ENCODE measurements at places on chromosomes 3 and 15.

DNA sequence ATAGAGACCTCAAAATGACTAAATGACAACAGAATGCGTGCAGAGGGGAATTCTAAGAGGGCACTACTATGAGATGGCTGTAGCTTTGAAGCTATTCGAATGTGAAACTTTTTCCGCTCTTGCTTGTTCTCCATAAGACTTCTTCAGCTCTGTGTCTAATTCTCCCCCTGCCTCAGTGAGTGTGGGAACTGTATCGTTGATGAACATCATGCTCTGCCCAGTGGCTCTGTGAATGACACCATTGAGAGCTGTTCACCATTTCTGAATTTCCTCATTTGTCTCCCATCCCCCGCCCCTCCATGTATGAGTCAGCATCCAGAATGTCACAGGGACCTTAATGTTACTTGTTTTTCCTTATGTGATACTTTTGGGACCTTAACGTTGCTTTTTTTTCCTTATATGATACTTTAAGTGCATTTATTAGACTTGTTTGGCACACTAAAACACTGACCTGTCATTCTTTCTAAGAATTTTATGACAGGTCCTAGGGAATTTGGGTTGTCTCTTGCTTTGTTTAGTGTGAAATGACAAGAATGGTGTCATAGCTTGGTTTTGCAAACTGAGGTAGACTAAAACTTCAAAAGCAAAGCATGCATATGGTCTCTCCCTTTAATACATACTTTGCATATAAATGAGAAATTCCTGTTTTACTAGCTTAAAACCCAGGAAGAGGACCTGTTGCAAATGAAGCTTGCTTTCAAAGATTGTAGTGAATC, 99.6 kb downstream of the FNDC3B start:
- DNase-seq = peak; percentile 76

GRCh38 chr3:151894219-151894618, 20.8 kb downstream of the SUCNR1 start:
- DNase-seq = no peak

DNA sequence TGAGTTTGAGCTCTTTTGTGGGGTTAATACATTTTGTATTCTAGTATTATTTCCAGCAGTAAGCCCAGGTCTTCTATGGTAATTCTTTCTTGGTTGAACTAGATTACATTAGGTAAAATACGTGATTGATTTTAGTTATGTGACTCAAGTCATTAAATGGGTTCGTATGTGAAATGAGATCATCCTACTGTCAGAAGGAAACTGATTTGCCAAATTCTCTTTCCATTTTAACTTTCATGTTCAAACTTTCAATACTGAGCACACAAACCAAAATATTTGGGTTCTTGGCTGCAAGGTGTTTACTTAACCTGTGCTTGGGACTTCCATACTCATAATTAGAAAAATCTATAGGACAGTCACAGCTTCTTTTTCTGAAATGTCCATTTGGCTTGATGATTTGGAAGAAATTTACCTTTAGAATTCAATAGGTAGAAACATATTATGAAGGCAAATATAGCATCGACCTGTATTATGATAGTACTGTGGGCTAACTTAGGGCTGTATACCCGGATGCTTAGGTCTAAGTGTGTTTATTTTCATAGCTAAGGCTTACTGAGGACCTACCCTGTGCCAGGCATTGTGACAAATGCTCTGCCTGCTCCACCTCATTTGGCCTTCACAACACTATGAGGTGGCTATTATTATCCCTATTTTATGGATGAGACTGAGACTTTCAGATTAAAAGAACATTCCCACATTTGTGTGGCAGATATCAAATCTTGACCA, 631.8 kb upstream of the GRM7 start:
- no peak for DNase-seq

GRCh38 chr15:98927022-98927421, 80.6 kb downstream of the PGPEP1L start:
- DNase-seq = no peak

GRCh38 chr3:190096345-190096744, 24.4 kb downstream of the P3H2 start:
- no peak for DNase-seq

DNA sequence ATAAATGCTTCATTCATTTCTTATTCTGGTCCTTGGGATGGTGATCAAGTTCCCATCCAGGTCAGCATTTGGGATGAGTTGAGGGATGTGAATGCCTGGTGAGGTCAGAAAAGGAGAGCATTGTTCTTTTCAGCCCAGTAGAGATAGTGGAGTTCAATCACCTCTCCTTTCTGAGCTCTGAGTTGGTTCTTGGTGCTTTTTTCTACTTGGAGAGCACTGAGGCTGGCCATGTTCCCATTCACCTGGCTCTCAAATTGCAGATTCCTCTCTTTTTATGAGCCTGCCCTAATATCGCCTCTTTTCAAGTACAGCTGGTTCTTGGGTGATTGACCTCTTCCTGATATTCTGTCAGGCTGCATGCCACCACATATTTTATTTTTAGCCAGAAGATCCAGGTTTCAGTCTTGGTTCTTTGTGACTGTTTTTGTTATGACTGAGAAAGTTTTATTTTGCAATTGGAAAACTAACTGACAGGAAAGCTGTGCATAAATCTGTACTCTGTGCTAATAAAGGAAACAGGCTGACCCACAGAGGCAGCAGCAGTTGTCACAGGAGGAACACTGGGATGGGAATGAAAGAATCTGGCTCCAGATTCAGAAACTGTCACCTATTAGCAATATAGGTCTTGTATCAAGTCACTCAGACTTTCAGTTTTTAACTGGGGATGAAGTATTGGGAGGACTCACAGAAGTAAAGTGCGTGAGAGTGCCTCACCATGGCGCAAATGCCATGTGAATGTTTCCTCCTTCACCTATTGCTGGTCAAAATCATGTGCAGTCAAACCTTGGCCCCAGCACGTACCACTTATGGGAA, 10.7 kb downstream of the AQP9 start:
- DNase-seq = no peak

- DNase-seq = no peak
Observed at GRCh38 chr3:131356006-131356595, 25.5 kb upstream of the NUDT16 start.

GRCh38 chr3:179788996-179789395, 136.2 kb downstream of the USP13 start:
- DNase-seq = no peak

GRCh38 chr3:59782664-59783063, 732.8 kb upstream of the CFAP20DC start:
- no peak for DNase-seq

DNA sequence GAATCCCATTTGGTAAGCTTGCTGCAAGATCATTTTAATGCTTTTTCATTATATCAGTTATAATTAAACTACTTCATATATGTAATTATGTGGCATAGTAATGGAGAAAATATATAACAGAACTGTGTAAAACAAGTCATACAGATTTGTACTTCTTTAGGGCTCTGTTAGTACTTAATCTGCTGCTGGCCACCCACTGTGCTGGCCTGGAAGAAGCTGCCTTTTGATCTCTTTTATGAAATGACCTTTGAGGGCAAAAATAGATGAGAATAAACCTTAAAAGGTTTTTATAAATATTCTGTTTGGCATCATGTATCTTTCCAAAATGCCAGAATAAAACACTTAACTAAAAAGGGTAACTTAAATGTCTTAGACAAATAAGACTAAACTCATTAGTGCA, 262.9 kb downstream of the ZIC1 start:
- DNase-seq = no peak

- DNase-seq = no peak
Observed at GRCh38 chr15:71328453-71328852, 213.2 kb downstream of the THSD4 start.

DNA sequence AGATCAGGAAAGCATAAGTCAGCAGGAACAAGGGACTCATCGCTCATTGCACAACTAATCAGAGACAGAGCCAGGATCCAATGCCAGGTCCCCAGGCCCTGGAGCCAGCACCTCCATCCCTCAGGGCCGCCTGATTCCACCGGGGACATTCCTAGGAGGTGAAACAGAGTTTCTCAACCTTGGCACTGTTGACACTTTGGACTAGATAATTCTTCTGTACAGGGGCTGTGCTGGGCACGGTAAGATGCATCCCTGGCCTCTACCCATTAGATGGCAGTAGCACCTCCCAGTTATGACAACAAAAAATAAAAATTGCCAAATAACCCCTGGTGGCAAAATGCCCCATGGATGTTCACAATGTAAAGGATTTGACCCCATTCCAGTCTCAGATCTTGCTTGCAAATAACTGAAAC, 127.7 kb downstream of the MTHFS start:
- DNase-seq = no peak

DNA sequence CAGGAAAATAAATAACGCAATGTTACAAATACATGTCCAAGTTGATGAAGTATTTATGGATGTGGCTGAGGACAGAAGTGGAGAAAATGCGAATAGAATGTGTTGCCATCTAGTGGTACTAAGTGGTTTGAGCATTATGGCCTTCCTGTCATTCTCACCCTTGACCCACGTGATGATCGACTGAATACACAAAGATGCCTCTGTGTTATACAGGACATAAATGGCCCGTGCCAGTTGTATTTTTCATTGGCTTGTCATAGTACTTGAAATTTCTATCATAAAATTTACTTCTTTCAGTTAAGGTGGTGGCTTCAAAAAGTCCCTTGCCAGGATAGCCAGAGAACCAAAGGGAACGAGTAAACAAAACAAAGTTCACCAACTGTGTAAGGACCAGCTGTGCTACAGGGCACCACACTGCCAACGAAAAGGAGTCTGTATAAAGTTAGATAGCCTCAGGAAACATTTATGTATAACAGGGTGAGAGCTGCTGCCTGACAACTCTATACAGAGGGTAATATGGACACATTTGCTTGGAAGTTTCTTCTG, 103.7 kb downstream of the MYH15 start:
- DNase-seq = no peak

- no peak for DNase-seq
Observed at GRCh38 chr15:97755726-97756125, 204.8 kb upstream of the ARRDC4 start.

DNA sequence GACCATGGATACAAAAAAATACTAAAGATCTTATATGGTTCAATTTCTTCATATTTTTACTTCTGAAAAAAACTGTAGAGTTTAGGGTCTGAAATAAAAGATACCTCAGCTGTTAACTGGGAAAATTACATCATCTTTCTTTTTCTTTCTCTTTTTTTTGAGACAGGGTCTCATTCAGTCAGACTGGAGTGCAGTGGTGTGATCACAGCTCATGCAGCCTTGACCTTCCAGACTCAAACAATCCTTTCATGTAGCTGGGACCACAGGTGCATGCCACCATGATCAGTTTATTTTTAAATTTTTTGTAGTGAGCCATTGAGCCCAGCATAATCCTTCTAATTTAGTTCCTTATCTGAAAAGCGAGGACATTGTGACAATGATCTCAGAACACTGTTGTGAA, 39.6 kb upstream of the TKT start:
- no peak for DNase-seq

GRCh38 chr3:177190756-177191681, 6.3 kb downstream of the TBL1XR1 start:
- DNase-seq = no peak

DNA sequence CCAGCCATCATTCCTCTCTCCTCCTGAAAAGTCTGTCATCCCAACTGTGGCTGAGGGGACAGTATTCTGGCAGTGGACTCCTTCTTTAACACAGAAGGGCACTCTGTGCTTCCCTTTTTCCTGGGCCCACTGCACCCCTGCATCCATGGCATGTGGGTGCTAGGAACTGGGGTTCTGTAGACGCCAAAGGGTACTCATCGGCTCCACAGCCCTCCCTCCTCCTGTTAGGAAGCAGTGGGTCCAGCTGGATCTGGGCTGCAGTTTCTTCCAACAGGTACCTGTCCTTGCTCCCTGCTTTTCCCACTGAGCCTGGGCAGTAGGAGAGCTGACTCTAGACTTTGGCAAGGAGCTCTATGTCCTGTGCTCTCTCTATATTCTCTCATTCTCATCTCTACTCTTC, 6.4 kb upstream of the MANF start:
- peak; percentile 5 for DNase-seq

GRCh38 chr3:110575702-110576101, 495.9 kb upstream of the NECTIN3 start:
- no peak for DNase-seq

GRCh38 chr3:101995371-101996046, 146.2 kb downstream of the NFKBIZ start:
- DNase-seq = no peak

- no peak for DNase-seq
Observed at GRCh38 chr3:53178246-53178645, 17.2 kb downstream of the PRKCD start.

- DNase-seq = no peak
Observed at GRCh38 chr3:61058836-61059235, 192.4 kb downstream of the FHIT start.

GRCh38 chr3:63477494-63478129, 174.9 kb upstream of the SNTN start:
- DNase-seq = no peak

- DNase-seq = no peak
Observed at GRCh38 chr3:164903820-164904451, 174.4 kb downstream of the SI start.

DNA sequence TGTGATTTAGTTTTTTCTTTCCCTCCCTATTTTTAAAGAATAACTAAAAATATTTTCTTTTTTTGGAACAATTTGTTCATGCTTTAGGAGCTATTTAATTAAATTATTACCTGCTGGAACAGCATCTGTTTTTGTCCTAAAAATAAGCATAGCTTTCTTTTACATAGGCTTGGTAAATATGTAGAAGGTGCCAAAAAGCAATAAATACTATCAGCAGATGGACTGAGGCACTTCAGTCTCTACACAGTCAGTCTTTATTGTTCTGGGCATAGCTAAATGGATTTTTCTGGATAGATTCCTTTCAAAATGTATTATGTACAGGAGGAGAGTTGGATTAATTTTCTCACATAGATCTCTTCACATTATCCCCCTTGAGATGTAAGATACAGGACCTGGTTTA, 223.5 kb downstream of the NAALADL2 start:
- DNase-seq = no peak

GRCh38 chr3:126208606-126209256, 28.3 kb upstream of the ALDH1L1 start:
- DNase-seq = peak; percentile 72

DNA sequence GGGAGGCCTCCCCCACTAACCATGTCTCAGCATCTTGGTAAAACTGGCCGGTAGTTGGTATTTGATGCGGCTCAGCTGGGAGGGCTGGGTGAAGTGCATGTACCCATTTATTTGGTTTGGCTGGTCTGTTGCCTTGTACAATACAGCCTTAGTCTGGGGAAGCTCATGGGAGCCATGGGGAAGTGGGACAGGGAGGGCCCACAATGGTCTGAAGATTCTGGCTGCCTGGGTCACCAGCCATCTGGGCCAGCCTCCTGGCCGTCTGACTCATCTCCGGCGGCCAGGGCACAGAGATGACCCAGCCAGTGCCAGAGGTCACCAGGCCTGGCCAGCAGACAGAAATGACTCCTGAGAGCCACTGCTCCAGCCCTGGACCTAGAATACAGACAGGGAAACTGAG, 51.6 kb upstream of the SMAD6 start:
- DNase-seq = no peak

Measured in ovary (tissue), 10 donors.